Upper lobe of left lung (tissue), 6 donors: ENCODE measurements at places on chromosomes 11 and 22. TPM values are rescaled to one million over a fixed set of nuclear protein-coding genes. Genes with fewer than 3 reads are reported as not detected.

DNA sequence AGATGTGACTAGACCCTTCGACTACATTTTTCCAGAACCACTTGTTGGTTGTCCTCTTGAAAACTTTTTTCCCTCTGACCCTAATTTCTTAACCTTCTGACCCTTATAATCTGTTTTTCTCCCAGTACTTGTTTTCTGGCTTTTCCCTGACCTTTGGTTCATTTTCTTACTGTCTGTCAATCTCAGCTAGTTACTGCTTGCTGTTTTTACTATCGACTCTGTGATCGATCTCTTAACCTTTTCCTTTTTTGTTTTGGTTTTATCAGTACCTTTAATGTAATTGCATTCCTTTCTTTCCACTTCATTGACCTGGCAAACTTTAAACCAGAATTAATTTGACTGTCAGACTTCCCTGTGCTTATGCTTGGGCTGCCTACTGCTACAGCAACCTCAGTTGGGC, 92.8 kb downstream of the DDX10 start:
- DNase-seq: no peak

DNA sequence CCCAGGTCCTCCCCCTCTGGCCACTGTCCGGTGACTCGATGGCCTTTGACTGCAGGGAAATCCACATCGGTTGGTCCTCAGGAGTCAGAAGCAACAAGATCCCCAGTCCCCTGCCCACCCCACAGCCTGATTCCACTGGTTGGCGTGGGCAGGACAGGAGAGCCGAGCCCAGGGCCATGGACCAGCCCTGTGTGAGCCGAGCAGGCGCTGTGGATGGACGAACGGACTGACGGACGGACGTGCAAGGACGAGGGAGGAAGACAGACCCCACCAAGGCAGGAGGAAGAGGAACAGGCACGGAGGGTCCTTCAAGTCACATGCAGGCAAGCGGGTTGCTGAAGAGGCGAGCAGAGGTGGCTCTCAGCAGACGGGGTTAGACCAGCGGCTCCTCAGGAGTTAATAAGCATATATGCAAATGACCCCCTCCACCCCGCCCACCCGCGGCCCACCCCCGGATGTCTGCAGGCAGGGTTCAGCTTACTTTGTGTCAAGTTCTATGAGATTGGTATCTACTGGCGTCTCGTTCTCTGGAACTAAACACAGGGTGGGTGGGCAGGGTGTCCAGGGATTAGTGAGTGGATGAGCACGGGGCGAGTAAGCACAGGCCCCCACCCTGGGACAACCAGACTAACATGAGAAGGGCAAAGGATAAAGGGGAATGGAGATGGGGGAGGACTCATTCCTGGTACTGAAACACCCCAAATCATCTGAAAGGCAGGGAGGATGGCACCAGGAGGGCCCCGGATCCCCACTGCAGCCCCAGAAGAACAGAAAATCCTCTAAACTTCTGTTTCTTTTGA, 26.8 kb downstream of the TPBGL start:
- DNase-seq: no peak

DNA sequence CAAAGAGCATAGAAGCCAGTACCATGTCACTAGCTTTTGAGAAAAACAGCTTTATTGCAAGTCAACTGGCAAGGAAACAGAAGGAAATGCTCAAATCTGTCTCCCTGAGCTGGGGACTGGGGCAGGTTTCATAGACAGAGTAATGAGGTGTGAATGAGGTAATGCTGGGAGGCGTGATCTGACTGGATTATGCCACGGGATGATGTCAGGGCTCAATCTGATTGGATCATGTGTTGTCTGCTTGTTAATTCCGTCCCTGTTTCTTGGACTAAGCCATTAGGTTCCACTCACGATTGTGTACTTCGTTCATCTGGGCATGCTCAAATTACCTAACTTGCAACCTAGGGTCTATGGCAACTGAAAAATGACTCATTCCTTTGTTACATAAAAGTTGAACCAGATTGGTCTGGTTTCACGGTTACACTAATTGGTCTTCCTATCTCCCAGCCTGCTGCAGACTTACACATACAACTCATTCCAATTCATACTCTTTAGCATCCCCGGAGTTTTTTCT, 20.2 kb upstream of the OR10A5 start:
- no peak for DNase-seq

GRCh38 chr11:127223026-127223425, 222.5 kb upstream of the KIRREL3 start:
- no peak for DNase-seq

APOBEC3G gene
- total RNA-seq: 38.8 TPM
